ENCODE measurements at places on chromosomes 12 and 14.

- DNase-seq, result no peak
Observed at GRCh38 chr14:56002876-56003625, 115.2 kb upstream of the PELI2 start.

DNA sequence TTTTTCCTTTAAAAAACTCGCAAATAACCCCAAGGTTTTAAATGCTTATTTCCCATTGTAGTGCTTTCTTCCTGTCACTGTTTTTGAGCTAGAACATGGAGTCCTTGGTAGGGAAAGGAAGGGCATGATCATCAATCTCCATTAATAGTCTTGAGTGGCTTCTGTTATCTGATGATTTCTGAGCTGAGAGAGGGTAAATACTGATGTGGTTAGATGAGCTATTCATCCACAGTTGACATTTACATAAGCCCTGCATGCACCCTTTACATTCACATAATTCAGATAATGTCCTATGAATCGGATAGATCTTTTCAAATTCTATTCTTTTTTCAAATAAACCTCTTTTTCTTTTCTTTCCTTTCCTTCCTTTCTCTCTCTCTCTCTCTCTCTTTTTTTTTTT lies 81.4 kb downstream of the NTN4 start:
- no peak for DNase-seq

DNA sequence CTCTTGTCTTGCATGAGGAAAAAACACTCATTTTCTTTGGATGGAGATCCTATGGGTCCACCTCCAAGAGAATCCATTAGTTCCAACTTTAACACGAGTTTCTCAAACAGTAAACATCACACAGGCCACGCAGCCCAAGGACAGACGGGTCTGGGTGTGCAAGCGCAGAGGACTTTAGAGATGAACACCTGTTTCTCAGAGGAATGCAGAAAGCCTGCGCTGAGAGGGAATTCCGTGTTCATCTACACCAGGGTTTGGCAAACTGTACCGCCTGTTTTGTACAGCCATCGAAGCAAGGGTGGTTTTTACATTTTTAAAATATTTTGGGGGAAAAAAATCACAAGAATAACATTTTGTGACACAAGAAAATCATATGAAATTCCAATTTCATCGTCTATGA lies 79.4 kb downstream of the RBM19 start:
- no peak for DNase-seq

DNA sequence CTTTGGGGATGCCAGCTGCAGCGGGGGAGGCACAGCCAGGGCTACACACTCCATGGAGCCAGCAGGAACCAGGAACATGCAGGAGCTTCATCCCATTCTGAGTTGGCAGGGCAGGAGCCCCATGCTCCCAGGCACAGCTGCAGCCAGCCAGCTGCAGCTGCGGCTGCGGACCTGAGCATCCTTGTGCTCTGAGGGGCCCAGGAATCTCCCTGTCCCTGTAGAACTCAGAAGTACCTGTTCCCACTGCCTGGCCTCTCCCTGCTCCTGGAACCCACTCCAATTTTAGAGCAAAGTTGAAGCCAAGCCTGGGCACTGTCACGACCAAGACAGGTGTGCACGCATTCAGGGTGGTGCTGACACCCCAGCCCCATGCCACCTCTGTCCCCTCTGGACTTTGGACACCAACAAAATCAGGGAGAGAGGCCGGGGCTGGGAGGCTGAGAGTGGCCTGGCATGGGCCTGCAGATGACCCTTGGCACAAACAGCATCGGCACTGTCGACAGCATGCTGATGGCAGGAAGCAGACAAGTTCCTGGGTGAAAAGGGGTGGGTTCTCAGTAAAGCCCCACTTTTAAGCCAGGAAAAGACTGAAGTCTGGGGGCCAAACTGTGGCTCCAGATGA lies 257.3 kb upstream of the LRFN5 start:
- DNase-seq, result no peak

DNA sequence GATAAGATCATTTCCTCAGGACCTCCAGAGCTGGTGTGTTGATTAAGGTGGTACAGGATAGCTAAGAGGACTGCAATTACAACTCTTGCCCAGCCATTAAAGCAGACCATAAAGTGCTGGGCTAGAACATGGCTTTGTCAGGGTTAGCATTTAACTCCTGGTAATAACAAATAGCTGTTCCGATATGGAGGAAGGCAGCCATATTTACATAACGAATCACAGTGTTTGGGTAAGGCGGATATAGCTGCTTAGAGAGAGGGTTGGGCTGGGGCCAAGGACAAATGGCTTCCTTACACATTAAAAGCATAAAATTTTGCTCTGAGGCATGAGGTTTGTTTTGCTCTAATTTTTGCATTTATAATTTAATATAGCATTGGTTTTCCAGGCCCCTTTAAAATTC lies 297.7 kb upstream of the DDHD1 start:
- DNase-seq, result no peak

- DNase-seq, result no peak
Observed at GRCh38 chr12:40212566-40212965, 12.2 kb upstream of the LRRK2 start.

- DNase-seq, result no peak
Observed at GRCh38 chr14:90003526-90004307, 48.0 kb downstream of the TDP1 start.

- peak; percentile 60 for DNase-seq
Observed at GRCh38 chr12:28958553-28959195, 190.4 kb upstream of the FAR2 start.

GRCh38 chr12:92294676-92295440 lies 149.2 kb upstream of the BTG1 start:
- DNase-seq, result no peak

All from adipocyte (in vitro differentiated cells).